ENCODE measurements at places on chromosomes 1 and 21.
A peak's percentile ranks its signal among the peaks of the same experiment; 100 is the strongest.

- DNase-seq: no peak
Measured at GRCh38 chr1:154425172-154425571, 20.0 kb downstream of the IL6R start.

- no peak for DNase-seq
Measured at GRCh38 chr1:232306269-232306961, 323.5 kb downstream of the SIPA1L2 start.

- peak; percentile 84 for DNase-seq
Measured at GRCh38 chr1:25642574-25643108, 26.1 kb downstream of the MAN1C1 start.

DNA sequence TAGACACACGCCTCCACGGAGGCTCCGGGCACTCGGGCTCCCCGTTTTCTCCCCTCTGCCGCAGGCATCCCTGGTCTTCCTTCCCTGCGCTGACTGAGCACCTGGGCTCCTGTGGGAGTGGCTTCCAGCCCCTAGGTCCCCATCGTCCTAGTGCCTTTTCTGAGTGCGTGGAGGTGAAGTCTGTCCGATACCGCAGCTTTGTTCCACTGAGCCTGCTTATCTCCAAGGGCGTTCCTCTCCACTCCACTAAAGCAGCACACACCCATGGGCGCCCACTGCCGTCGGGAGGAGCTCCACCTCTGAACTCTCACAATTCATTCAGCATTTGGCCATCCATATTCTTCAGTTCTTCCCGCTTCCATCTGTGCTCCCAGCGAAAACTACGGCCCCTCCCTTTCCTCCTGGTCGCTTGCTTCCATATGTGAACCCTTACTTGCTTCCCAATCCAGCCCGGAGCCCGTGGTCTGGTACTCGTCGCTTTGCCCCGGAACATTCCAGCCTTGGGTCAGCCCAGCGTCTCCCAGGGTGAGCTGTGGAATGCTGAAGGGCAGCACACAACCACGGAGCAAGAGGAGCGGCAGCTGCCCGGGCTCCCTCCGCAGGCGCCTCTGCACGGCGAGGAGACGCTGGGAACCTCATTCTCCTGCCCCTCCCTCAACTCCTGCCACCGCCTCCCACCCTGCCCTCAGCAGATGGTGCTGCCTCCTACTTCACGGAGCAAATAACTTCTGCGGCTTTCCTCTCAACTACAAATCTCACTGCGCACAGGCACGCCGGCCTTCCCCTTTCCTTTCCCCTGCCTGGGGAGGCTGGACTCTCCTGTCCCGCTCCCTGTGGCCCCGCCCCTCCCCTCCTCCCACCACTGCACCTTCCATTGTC is 27.5 kb downstream of the ATP8B2 start:
- no peak for DNase-seq

DNA sequence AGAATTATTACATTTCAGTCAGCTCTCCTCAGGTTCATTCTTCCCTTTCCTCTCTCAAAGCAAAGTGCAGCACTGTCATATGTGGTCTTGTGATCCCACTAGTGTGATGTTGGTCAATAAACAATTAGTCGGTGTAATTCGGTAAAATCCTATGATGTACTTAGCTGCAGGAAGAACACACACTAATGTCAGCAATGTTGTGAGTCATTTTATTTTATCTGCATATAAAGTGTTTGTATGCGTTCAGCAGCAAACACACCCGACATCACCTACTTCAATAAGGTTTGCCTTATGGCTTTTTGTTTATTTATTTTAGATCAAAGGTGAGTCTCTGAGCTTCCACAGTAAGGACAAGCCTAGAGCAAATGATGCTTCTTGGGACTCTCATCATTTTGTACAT is 47.8 kb downstream of the PTPN14 start:
- no peak for DNase-seq

- DNase-seq: no peak
Measured at GRCh38 chr1:117363571-117364048, 3.6 kb upstream of the MAN1A2 start.

DNA sequence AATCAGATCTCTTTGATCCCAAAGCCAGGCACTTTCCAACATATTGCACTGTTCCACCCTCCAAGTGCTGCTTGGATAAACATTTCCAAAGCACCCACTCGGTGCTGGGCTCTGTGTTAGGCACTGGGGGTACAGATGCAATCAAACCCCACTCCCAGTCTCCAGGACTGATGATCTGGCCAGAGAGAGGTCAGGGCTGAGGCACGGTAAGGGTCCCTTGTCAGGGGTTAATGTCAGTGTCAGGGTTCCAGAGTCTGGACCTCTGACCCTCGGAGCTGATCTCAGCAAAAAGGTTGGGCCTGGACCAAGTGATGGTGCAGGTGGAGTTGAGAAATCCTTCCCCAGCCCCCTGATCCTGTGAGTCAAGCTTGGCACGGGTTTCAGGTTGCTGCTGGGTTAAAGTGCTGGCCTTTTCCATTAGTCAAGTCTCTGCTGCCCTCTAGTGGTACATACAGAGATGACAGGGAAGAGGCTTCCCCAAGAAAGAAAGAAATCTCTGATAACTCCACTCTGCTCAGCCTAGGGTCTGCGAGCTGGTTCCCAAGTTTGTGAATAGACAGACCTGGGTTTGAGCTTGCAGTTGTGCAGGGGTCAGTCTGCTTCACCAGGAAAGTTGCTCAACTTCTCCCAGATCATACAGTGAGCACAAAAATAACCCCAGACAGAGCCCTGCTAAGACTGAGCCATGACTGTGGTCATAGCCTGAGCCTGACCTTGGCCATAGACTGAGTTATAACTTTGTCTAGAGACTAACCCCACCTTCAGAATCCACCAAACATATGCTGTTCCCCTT is 74.6 kb downstream of the DMRTA2 start:
- peak; percentile 35 for DNase-seq

- DNase-seq: no peak
Measured at GRCh38 chr1:18632218-18632588, 1.6 kb downstream of the PAX7 start.

- DNase-seq: no peak
Measured at GRCh38 chr1:164745736-164746135, 186.8 kb downstream of the PBX1 start.

DNA sequence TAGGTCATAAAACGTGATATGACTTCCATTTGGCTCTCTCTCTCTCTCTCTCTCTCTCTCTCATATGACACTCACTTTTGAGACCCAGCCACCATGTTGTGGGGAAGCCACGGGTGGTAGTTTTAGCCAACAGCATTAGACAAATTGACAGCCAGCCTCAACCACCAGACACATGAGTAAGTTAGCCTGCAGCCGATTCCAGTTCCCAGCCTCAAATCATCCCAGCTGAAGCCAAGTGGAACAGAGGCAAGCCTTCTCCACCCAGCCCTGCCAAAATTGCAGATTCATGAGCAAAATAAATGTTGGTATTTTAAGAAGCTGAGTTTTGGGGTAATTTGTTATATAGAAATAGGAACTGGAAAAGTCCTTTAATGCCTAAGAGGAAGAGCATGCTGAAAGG is 98.0 kb upstream of the DNAH14 start:
- no peak for DNase-seq

DNA sequence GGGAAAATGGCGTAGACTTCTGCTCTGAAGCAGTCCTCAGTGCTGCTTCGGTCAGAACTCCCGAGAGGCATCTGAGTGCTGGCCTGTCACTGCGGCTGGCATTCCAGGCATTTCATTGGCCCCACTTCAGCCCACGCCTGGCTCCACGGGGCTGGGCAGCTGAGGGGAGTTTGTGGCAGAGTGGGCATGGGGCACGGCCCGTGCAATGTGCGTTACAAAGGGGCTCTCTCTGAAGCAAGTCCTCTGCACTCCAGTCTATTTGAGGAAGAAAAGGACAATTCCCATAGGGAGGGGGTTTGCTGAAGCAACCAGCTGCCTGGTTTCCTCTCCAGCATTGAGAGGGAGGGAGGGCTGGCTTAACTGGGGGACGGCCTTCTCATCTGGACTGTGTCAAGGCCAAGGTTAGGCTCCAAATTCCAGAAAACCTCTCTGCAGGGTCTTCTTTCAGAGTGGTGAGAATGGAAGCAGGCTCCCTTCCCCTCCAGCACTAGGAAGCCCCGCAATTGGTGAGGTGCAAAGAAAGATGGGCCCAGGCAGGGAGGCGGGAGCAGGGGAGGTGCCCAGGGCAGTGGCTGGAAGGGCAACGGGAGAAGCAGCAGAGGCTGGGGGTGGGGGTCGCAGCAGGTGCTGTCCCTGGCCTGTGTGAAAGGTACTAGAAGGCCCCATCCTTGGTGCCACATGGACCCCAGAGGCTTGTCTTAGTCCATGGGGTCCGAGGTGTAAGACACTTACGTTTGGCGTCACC is 21.1 kb upstream of the GPR157 start:
- DNase-seq: no peak
